ENCODE measurements at places on chromosomes 7 and 10.

DNA sequence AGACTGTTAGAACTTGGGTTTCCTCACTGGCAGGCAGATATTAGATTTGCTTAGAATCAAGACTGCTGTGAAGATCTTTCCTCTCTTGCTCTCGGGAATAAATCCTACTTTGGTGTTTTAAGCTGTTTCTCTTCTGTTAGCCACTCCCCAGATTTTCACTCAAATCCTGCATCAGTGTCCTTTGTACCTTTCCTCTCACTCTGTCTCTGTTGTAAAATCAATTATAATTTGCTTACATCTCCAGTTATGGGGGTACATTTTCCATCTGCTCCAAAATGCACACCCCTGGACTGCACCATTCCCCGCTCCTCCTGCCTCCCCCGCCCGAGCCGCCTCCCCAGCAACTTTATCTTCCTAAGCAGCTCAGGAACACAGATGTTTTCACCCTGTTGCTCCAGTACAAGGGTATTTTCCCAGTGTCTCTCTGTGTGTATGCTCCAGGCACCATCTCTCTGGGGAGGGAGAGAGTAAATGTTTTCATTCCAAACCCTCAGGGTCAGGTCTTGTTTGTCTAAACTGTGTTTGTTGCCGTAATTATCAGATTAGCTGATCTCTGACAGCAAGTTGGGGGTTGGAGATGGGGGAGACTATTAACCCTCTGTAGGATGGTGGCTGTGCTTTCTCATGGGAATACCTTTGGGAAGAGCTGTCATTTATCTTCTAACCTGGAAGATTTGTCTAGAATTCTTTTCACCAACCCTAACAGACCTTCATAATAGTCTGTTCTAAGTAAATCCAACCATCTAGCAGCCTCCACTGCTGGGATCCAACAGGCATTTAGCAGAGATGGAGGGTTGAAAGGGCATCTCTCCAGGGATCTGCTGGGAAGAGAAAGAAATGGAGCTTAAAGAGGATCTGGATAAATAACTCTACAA is 20.4 kb upstream of the GOT1 start:
- DNase-seq = no peak

DNA sequence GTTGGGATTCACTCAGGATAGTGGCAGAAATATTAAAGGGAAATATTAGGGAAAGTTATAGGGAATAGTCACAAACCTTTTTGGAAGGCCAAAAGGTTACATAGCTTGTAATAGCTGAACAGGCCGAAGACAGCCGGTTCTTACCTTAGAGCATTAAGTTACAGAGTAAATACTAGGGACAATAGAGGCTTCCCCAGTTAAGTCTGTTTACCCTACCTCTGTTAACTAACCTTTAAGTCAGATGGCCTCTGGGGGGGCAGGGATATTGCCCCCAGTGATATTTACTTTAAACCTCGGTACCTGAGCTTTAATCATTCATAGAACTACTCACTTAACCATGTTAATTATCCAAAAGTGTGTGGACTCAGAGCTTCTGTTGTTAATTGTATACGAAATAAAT is 7.4 kb downstream of the POLR1F start:
- DNase-seq = no peak

DNA sequence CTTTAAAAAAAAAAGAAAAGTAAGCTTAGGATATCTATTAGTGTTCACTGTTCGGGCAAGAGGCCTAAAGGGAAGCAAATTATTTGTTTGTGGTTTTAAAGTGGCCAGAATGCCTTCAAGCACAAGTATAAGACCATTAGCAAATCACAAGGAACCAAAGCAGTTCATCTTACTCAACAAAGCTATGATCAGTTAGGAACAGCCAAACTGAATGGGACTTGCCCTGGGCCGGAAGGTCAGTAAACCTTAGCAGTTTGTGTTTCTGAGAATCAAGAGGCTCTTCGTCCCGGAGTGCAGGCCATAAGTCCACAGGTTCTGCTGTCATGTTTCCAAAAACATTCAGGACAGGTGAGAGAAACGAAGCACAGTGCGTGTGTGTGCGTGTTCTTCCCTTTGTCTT is 4.5 kb downstream of the FBXW4 start:
- no peak for DNase-seq

GRCh38 chr7:34949361-34949760 is 87.9 kb downstream of the DPY19L1 start:
- DNase-seq = no peak

DNA sequence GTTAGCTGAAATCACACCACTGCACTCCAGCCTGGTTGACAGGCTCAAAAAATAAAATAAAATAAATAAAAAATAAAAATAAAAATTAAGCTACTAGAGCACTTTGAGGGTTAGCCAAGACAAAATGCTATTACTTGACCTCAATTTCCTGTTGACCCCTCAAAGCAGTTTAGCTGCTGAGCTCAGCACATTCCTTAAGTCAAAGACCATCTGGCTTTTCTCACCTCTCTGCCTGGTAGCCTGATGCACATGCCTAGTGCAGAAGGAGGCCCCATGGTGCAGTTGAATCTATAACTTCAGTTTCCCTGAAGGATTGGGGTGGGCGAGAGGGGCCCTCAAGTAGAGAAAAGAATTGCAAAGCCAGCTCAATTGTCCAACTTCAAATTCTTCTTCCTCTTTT is 211.1 kb upstream of the GALNT17 start:
- no peak for DNase-seq

DNA sequence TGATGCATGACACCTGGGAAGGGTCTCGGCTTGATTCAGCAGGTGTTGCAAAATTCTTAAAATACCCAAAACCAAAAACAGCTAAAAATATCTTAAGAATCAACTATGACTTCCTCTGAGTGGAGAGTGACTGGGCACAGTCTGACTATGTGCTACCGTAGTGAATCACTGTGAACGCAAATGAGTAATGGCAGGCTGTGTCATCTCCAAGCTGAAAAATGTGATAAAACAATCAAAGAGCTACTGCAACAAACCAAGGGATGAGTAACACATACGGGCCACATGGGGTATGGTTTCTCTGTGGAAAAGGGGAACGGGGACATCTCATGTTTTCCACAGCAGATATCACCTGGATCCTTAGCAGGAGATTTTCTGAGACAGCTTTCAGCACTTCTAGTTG is 127.5 kb downstream of the ABCA13 start:
- DNase-seq = no peak

GRCh38 chr10:89479771-89480446 is 55.5 kb downstream of the SLC16A12 start:
- DNase-seq = no peak

DNA sequence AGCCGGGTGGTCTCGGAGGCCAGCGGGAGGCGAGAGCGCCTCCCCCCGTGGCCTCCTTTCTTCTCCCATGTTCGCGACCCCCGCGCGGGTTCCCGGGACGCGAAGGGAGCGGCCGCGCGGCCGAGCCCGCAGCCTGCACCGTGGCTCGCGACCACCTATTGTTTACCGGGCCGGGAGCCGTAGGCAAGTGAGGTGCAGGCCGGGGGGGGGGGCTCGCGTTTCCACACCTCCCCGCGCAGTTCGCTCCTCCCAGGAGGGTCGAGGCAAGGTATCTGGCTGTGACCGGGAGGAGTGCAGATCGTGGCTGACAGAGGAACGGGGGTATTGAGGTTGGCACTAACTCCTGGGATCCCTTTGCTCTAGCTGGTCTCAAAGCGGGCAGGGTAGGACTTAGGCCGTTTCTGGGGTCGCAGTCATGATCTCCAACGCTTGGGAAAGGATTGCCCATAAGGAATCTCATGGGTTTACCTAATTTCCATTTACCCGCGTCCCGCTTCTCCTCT is 734 bp downstream of the PTPN12 start:
- no peak for DNase-seq

GRCh38 chr10:6173203-6173602 is 29.5 kb upstream of the PFKFB3 start:
- peak; percentile 33 for DNase-seq

GRCh38 chr7:49580000-49580399 is 193.4 kb upstream of the VWC2 start:
- DNase-seq = no peak

GRCh38 chr7:28686418-28686800 is 271.7 kb downstream of the TRIL start:
- DNase-seq = no peak

GRCh38 chr10:80133206-80133605 is 676 bp downstream of the PLAC9 start:
- no peak for DNase-seq

GRCh38 chr7:159020987-159021386 is 123.7 kb downstream of the VIPR2 start:
- no peak for DNase-seq

DNA sequence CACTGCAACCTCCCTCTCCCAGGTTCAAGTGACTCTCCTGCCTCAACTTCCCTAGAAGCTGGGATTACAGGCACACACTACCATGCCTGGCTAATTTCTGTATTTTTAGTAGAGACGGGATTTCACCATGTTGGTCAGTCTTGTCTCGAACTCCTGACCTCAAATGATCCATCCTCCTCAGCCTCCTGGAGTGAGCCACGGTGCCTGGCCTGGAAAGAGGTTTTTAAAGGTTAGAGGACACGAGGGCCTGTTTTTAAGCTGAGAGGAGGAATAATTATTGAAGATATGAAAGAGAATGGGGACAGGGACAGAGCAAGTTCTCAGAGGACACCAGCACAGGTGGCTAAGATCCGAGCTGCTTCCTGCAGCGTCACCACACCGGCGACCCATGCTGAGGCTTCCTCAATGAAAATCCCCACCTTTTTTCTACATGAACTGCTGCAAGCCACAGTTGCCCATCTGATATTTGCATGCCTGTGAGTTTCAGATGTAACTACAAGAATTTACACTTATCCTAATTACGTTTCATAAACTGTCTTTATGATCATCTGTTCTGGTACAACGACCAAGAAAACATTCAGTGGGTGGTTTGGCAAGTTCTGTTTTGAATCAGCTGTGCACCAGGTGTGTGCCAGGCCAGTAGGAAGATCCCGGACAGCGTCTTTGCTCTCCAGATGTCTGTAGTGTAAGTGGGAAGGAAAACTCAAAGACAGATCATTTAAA is 76.0 kb downstream of the HIP1 start:
- DNase-seq = no peak

DNA sequence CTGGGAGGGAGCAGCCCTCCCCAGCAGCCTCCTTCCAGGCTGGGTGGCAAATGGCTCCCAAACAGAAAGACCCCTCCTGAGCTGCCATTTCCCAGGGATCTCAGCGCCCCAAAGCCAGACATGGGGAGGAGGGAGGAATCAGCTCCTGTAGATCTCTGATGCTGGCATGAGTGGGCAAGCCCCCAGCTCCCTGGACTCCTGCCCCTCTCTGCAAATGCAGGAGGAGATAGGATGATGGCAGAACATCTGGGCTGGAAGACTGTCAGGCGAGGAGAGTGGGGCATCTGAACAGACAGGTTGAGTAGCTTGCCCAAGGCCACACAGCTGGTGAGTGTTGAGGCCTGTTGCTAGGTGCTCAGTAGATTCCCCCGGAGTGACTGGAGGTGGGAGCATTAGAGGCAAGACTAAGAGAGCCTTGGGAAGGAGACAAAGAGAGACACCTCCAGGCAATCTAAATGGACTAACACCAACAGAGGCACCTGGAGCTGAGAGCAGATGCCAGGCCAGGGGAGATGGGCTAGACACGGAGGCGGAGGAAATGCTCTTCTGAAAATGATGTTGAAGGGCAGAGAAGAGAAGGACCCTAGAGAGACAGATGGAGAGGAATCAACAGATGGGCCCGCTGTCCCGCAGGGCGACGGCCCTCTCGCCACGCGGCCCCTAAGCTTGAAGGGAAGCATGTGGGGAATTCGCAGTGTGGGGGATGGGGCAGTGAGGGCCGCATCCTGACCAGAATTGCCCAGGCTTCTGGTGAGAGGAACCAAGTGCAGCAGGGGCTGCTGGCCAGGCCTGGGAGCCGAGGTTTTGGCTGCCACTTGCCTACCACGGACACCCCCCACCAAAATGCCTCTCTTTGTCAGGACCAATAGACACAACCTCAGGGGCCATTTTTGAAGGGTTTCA is 84.8 kb upstream of the LRRC4 start:
- no peak for DNase-seq

DNA sequence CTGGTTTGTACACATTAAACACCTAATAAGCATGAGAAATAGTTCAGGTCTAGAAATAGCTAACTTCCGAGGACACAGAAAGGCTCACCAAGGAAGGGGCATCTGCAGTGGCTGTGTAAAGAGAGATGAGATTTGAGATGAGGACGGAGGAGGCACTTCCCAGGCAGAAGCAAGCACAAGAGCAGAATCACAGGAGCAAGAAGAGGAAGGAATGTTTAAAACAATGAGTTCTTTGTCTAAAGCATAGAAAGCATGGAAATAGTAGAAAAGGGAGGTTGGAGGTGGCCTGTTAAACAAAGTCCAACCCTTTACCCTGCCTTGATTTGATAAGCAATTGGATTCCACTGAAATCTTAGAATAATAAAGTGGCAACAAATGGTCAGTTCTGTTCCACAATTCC is 11.6 kb upstream of the PON3 start:
- no peak for DNase-seq

GRCh38 chr7:146655928-146656797 is 539.6 kb downstream of the CNTNAP2 start:
- DNase-seq = no peak

DNA sequence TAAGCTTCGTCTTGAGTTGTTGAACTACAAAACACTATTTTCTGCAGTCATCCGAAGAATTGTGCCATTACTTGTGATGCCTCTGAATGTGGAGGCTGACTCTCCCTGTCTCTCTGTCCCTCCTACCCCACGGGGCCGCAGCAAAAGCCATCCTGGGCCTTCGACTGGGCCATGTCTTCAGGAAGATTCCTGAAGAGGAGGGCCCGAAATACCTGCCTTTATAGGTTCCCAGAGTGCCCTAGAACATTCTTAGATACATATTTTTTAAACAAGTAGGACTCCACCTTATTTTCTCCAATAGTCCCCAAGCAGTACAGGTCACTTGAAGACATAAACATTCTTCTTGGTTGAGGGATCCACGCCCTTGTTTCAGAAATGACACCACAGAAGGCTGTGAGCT is 8.1 kb downstream of the IGFBP3 start:
- no peak for DNase-seq

- DNase-seq = no peak
These were observed 162.1 kb downstream of the TCF7L2 start for GRCh38 chr10:113111900-113112853.

DNA sequence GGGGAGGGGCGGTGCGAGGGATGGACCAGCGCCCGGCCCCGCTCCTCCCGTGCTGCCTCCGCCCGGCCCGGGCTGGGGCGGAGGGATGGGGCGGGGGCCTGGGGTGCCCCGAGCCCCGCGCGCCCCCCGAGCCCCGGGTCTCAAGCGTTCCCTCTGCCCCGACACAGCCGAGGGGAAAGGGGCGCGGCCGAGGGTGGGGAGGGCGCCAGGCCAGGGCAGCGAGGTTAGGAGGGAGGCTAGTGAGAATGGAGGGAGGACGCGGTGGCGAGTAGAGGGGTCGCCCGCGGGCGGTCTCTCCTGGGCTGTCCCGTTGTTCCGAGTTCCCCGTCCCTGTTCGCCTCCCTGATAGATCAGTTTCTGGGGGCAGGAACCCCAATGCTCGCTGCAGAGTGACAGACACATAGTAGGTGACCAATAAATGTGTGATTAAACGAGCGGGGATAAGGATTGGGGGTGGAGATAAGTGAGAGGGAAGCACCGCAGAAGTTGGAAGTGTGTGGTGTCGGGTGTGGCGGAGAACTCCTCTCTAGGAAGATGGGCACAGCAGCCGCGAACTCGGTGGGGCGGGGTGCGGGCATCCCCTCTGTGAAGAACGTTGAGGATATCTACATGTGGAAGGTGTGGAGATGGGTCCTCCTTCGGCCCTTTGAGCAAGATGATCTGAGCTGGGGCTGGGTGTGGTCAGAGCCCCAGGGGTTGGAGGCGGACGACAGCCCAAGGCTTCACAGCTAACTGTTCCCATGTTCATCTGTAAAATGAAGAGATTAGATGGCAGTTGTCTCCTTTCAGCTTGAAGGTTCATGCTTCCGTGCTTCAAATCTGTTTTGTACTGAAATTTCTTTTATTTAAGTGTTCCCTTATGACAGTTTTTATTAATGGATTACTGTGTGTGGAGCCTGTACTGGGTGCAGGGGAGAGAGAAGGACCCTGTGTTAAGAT is 580 bp downstream of the ZNF775 start:
- DNase-seq = no peak
